Spinal cord (tissue), 10 donors: ENCODE measurements at places on chromosomes 7 and 10. TPM values are rescaled to one million over a fixed set of nuclear protein-coding genes. Genes with fewer than 3 reads are reported as not detected.

GRCh38 chr7:30453921-30454320 lies 24.7 kb downstream of the NOD1 start:
- no peak for DNase-seq

DNA sequence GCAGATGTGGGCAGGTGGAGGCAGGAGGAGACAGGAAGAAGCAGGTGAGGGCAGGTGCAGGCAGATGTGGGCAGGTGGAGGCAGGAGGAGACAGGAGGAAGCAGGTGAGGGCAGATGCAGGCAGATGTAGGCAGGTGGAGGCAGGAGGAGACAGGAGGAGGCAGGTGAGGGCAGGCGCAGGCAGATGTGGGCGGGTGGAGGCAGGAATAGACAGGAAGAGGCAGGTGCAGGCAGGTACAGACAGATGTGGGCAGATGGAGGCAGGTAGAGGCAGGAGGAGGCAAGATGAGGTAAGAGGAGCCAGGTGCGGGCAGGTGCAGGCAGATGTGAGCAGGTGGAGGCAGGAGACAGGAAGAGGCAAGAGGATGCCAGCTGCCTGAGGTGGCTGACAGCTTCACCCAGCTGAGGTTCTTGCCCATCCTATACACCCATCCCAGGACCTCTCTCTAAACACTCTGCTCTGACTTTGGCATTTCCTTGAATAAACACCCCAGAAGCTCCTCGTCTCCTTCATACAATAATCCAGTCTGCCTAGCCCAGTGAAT lies 33.0 kb downstream of the PTPRE start:
- no peak for DNase-seq

- no peak for DNase-seq
These were observed 8.9 kb downstream of the COBL start for GRCh38 chr7:51307651-51308210.

- peak; percentile 79 for DNase-seq
These were observed 14.7 kb downstream of the CDNF start for GRCh38 chr10:14822879-14823755.

GRCh38 chr10:73501651-73502050 lies 5.8 kb upstream of the PPP3CB start:
- DNase-seq, result no peak

Gene NME8
- total RNA-seq, result not detected
